Muscle of arm (tissue), 14 donors: ENCODE measurements at places on chromosomes 7 and 10. TPM values are rescaled to one million over a fixed set of nuclear protein-coding genes. Genes with fewer than 3 reads are reported as not detected.

DNA sequence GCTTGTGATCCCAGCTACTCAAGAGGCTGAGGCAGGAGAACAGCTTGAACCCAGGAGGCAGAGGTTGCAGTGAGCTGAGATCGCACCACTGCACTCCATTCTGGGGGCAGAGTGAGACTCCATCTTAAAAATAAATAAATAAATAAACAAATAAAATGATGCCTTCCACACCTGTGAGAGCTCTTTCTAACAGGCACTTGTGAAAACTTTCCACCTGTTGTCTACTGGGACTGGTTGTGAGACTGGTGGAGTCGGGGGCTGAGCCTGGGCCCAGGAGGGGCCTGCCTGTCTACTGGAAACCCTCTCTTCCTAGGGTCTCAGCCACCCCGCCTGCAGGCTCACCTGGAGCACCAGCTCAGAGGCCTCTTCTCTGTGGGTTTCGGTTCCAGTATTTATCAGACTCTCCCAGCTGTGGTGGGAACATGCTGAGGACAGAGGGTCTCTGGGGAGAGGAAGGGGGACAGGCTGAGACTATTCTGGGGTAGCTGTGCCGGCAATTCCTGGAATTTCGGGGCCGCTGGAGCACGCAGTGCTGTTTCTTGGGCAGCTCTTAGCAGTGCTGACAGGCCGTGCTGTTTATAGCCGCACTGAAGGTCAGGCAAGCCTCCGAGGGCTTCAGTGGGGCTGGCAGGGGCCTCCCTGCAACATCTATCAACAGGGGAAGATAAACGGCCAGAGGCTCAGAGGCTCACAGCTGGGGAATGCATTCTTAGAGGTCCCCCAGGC, 3.8 kb downstream of the LDB3 start:
- DNase-seq = peak; percentile 46

GRCh38 chr7:110964775-110965174, 126.2 kb upstream of the LRRN3 start:
- no peak for DNase-seq

DNA sequence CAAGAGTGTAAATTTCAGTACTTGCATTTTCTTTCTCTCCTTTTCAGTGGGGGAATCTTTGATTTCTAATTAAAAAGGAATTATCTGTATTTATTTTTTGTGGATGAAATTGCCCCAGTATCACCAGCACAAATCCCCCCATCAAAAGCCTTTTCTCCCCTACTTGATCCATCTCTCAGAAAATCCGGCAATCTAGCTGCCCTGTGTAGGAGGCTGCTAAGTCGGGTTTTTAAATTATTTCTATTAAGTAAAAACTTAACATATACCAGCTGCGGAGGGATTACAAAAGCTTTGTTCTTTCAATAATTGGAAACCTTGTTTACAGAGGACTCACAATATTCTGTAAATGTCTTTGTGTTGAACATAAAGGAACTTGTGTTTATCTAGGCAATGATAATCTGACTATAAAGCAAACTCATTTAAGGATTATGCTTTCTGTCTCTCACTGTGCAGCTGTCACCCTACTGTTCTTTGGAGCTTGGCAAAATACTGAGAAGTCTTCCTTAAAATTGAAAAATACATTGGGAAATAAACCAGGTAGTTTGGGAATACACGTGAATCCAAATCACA, 177.4 kb upstream of the PRR15 start:
- DNase-seq = no peak

The THAP5 gene
- polyA plus RNA-seq = 33.3 TPM

The PRSS37 gene
- polyA plus RNA-seq = 0.16 TPM

The PRLHR gene
- polyA plus RNA-seq = not detected

GRCh38 chr7:130141884-130142653, 63.1 kb downstream of the TMEM209 start:
- DNase-seq = no peak

GRCh38 chr10:30219971-30220751, 128.9 kb downstream of the MTPAP start:
- peak; percentile 13 for DNase-seq

GRCh38 chr7:16046041-16046440, 359.6 kb upstream of the MEOX2 start:
- DNase-seq = no peak

DNA sequence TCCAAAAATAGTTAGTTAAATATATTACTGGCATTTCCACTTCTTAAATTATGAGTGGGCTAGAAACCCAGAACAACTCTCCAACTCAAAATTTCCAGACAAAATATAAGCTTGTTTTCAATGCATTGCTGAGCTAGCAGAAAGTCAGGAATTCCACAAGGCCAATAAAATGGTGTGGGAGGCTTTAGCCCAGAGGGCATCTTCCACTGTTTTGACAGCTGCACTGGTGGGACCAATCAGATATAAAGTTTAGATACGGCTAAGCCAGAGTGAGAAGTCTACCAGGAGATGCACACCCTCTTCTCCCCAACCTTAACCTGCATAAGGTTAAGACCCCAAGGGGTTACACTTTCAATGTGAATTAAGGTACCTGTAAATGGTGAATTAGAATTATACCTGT, 76.6 kb downstream of the AMPH start:
- no peak for DNase-seq

The PNLIPRP1 gene
- not detected for polyA plus RNA-seq

DNA sequence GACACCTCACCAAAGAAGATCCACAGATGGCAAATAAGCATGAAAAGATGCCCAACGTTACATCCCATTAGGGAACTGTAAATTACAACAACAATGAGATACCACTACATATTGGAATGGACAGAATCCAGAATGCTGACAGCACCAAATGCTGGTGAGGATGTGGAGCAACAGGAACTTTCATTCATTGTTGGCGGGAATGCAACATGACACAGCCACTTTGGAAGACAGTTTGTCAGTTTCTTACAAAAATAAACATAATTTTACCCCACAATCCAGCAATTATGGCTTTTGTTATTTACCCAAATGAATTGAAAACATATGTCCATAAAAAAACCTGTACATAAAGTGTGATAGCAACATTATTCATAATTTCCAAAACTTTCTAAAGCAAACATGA, 176.8 kb downstream of the C7orf25 start:
- no peak for DNase-seq

The GHRHR gene
- 0.92 TPM for polyA plus RNA-seq

DNA sequence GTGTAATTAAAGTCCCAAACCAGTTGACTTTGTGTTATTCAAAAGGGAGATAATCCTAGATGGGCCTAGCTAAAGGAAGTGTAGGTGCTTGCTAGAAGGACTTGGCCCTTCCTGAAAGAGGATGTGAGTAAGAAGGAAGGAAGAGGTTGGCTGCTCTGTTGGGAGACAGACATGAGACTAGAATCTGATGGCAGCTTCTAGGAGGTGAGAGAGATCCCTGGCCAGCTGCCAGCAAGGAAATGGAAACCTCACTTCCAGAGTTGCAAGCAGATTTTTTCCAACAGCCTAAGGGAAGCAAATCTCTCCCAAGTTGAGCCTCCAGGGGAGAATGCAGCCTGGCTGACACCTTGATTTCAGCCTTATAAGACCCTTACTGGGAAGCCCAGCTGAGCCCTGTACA, 368.4 kb upstream of the ZMIZ1 start:
- peak; percentile 20 for DNase-seq

DNA sequence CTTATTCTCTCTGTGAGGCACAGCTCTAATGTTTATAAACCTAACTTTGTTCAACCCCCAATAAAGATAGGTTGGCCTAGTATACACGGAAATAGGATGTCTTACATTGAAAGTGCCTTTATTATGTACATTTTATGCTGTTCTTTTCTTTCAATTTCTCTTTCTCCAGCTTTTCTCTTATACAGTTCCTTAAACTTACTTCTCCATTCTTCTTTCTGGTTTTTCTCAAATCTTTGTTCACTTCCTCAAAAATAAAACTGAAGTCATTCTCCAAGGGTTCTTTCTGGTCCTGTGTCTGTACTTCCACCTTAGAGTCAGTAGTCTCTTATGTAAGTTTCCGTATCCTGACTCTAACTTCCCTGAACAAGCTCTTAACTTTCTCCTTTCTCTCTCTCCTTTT, 29.2 kb upstream of the NAMPT start:
- no peak for DNase-seq

The HABP2 gene
- 0.31 TPM for polyA plus RNA-seq

GRCh38 chr7:89928451-89928850, 225.8 kb upstream of the STEAP1 start:
- no peak for DNase-seq

GRCh38 chr10:132444877-132445351, 47.9 kb downstream of the PWWP2B start:
- DNase-seq = no peak

DNA sequence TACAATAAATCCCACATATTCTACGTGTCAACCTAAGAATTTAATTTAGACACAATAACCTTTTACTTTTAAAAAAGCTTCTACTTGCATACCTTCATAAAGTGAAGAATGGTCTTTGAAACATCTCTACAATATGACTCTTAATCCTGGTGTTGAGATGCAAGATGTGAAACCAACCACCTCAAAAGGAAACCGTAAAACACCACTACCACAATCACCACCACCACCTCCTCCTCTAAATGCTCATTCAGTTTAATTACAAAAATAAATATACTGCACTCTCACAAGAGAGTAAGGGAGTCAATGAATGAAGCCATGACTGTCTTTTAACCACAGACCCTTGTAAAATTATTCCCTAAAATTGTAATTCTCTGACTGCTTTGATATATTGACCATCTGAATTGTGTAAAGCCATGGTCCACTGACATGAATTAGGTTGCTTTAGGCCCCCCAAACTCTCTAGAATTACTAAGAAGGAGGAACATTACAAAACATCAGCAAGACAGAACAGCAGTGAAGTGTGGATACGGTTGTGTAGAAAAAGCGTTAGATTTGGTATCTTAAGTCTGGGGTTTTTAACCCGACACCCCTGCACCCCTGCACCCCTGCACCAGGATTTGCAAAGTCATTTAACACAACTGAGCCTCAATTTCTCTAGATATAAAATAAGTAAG, 171.4 kb downstream of the SFMBT2 start:
- no peak for DNase-seq

DNA sequence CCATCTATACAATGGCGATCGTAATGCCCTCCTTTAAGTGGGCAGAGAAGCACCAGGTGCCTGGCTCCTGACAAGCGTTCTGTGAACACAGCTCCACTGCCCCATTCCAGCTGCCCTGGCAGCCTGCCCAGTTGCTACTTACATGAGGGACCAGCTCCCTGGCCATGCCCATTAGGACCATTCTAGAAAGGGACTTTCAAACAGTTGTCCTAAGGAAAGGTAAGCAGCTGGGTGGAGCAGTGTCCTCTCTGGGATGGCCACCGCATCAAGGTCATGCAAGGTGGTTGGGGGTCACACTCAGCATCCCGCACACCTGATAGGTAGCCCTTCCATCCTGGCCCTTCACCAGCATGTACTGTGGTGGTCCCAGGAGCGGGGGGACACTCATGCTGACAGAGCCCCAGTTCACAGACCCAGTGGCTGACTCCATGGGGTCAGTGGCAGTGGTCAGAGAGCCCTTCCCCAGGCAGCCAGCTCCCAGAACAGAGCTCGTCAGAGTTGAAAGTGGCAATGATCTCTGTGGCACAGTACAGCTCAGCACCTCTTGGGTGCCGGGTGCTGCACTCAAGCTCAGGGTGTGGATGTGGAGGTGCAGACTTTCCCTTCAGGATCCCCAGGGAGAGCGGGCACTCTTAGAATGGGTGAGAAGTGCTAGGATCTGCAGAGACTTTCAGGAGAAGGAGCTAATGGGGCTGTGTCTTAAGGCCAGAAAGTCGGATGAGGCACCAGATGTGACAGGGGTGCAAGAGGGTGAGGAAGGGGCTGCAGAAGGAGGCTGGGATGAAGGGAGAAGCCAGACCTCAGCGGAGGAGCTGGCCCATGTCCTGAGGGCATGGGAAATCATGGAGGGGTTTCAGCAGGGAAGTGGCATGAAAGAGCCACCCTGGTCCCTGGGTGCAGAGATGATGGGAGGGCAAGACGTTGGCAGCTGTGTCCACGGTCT, 10.9 kb downstream of the MMRN2 start:
- DNase-seq = no peak

The AGAP9 gene
- polyA plus RNA-seq = 7.2 TPM

The ACHE gene
- polyA plus RNA-seq = 77.5 TPM

GRCh38 chr7:27212497-27213432, 12.9 kb upstream of the HOXA13 start:
- DNase-seq = no peak

The TECPR1 gene
- 24.5 TPM for polyA plus RNA-seq

DNA sequence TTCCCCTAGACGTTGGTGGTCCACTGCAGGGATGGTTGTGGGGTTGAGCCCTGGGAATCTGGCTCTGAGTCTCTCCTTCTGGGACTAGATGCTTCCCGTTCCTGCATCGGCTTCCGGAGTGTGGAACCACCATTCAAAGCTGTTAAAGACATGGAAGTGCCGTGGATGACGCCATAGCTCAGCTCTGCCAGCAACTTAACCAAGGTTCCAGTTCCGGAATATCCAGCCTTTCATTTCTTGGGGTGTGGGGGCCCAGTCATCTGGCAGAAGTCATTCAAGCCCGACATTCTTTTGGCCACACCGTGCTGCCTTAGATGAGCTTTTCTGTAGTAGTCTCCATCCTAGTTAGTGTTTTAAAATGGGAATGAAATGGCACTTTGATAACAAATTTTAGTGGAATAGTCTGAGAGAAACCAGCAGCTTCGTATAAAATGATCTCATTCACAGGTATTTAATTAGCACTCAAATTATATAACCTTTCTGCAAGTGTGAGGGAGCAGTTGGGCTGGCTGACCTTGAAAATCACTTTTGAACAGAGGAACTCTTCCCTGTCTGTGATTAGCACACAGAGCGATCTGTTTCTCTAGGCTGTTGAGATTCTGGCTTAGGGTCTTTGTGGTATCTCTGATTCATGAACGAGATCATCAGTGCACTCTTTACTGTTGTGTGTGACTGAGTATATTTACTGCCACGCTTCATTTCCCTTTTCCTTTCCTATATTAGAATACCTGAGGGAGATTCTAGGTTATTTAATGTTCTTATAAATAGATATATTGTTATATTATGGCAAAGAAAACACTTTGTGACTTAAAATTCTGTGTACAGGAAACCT, 19.9 kb downstream of the LMTK2 start:
- DNase-seq = no peak

GRCh38 chr10:132510174-132510611, 27.4 kb upstream of the INPP5A start:
- no peak for DNase-seq
